ENCODE measurements at places on chromosomes 7 and 10. TPM values are rescaled to one million over a fixed set of nuclear protein-coding genes. Genes with fewer than 3 reads are reported as not detected.

GRCh38 chr10:3206511-3207157 lies 34.1 kb upstream of the PITRM1 start:
- DNase-seq = no peak

DNA sequence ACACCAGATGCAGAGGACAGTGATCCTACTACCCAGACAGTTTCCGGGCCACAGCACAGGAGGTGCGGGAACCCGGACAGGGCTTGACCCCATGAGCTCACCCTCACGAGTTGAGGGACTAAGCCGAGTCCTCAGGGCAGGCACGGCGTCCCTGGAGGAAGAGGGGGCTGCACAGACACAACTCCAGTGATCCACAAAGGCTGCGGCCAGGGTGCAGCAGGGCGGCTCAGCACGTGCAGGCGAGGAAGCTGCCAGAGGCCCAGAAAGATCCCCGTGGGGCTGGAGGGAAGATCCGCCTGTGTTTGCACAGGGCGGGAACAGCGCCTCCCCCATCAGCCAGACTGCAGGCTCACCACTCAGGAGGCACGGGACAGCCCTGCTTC lies 45.9 kb upstream of the TMEM72 start:
- no peak for DNase-seq

- no peak for DNase-seq
These were observed 53.6 kb upstream of the ELN start for GRCh38 chr7:73974101-73974947.

DNA sequence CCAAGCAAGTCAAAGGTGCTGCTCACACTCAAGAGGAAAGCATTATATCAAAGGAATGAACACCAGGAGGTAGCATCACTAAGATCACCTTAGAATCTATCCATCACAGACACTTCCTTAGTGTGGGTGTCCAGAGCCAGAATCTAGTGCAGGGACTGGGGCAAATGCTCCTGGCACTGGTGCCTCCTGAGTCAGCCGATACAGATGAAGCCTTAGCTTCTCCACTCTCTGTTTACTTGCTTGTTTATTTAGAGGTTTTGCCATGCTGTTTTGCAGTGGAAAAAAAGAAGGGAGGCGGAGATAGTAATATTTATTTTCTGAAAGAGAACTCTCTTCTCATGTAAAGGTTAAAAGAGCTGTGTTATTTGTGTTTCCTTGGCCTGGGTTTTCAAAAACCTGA lies 303.1 kb downstream of the WDR11 start:
- DNase-seq = no peak

DNA sequence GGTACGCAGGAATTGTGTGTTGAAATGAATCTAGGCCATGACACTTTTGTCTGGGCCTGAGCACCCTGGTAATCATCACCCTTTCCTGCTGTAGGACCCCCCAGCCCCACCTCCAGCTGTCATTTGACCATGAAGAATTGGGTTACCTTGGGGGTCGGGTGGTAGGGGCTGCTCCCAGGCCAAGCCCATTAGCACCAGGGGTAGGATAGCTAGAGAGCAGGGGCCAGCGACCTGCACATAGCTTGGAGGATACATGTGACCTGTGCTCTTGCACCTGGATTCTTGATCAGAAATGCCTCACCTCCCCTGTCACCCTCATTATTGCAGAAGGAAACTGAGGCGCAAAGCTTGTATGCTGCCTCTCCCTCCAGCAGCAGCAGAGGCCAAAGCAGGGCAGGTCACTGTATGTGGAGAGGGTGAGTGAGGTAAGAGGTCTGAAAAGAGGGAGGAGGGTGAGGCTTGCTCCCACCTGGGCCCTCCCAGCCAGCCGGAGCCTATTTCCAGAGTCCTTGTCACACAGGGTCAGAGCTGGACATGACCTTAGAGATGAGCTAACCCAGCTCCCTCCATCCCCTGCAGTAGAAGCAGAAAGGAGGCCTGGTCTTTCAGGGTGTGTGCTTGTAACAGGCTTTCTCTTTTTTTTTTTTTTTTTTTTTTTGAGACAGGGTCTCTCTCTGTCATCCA lies 35.3 kb upstream of the ANKRD2 start:
- no peak for DNase-seq

CACNA2D1 gene
- 0.30 TPM for total RNA-seq

GPRIN2 gene
- 8.3 TPM for total RNA-seq

Data from esophagus squamous epithelium (tissue), 5 donors.